ENCODE measurements at places on chromosomes 5 and 9.

DNA sequence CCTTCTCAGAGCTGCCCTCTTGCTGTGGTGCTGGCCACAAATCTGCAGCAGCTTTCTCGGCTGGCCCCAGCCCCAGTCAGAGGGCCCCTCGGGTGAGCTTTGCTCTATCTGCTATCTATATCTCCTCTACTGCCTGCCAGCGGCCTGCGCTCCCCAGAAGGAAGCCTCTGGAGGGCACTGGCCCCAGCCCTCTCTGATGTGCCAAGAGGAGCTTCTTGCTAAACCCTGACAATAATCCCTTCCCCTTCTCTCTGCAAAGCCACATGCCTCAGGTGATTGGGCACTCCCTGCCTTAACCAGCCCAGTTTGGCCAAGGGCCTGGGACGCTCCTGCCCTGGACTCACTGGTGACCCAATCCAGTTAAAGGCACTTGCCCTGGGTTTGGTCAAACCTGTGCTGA is 42.7 kb downstream of the CAMK2A start:
- no peak for DNase-seq

DNA sequence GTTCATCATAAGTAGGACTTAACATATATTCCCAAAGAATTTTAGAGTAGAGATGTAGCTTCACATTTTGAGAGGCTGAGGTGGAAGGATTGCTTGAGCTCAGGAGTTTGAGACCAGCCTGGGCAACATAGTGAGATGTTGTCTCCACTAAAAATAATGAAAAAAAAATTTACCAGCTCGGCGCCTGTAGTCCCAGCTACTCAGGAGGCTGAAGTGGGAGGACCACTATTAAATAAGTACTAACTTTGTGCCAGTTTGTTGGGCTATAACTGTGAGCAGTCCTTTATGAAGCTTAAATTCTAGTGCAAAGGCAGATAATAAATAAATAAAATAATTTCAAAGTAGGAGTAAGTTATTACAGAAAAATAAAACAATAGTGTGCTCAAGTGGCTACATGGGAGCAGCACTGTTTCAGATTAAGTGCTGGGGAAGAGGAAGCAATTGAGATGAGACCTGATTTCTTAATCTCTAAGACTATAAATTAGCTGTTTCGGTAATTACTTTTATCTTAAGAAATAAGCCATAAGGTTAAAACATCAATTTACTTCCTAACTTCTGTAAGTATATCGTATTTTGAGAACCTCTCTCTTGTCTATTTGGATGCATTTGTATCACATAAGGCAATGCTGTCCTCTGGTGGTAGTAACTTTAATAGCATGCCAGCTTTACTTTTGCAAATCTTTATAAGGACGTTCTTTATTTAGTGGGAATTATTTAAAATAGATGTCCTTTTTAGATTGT is 98.9 kb downstream of the CSNK1G3 start:
- no peak for DNase-seq

- DNase-seq: no peak
These were observed 44.1 kb downstream of the CCL28 start for GRCh38 chr5:43367909-43368669.

GRCh38 chr9:3903906-3904305 is 378.1 kb upstream of the RFX3 start:
- no peak for DNase-seq

GRCh38 chr5:142191776-142192175 is 83.2 kb downstream of the NDFIP1 start:
- no peak for DNase-seq

GRCh38 chr5:36861871-36862270 is 14.7 kb upstream of the NIPBL start:
- DNase-seq: no peak

DNA sequence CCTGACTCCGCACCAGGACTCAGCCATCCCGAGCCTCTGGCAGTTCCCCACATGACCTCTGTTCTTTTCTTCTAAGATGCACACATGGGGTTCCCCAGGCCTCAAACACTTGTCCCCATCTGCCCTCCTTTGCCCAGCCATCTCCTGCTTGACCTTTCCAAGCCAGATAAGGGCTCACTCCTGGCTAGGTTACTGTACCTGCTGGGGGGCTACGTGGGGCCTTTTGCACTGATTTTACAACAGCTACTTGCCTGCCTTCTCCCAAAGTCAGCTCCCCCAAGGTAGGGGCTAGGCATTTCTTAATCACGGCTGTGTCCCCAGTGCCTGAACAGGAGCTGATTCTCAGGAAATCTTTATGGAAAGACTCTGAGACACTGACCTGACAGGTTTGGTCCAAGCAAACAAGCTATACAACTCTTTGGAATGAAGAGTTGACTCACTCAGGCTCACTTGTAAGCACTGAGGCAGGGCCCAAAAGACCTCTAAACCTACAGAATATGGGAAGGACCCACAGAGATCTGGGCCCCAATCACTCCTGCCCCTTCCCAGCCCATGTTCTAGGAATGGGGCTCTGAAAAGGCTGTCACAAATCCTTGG is 2.5 kb downstream of the MACROH2A1 start:
- no peak for DNase-seq

GRCh38 chr9:98383758-98384157 is 128.3 kb upstream of the TBC1D2 start:
- DNase-seq: no peak

- DNase-seq: no peak
These were observed 89.0 kb downstream of the NSG2 start for GRCh38 chr5:174134545-174134944.

GRCh38 chr9:12368569-12368968 is 324.6 kb upstream of the TYRP1 start:
- no peak for DNase-seq

DNA sequence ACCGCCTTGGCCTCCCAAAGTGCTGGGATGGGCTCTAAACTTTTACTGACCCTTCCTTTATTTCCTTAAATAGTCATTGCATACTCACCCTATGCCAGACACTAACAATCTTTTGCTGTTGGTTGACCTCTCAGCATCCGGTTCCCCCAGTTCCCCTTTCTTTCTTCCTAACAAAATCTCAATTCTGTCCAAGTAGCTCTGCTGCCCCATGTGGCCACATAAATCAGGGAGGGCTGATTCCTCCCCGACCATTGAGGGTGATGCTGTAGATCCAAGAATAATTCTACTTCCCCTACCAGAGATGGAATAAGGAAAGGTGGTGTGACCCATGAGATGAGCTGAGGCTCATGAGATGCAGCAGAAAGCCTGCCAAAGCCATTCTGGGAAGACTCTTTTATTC is 315.3 kb upstream of the MSX2 start:
- DNase-seq: no peak

- no peak for DNase-seq
These were observed 364.9 kb downstream of the ARRDC3 start for GRCh38 chr5:91018200-91018599.

GRCh38 chr9:121633119-121633714 is 18.2 kb upstream of the DAB2IP start:
- no peak for DNase-seq

- DNase-seq: no peak
These were observed 23.2 kb upstream of the JADE2 start for GRCh38 chr5:134502259-134502658.

GRCh38 chr5:88509403-88509802 is 240.8 kb upstream of the TMEM161B start:
- no peak for DNase-seq

DNA sequence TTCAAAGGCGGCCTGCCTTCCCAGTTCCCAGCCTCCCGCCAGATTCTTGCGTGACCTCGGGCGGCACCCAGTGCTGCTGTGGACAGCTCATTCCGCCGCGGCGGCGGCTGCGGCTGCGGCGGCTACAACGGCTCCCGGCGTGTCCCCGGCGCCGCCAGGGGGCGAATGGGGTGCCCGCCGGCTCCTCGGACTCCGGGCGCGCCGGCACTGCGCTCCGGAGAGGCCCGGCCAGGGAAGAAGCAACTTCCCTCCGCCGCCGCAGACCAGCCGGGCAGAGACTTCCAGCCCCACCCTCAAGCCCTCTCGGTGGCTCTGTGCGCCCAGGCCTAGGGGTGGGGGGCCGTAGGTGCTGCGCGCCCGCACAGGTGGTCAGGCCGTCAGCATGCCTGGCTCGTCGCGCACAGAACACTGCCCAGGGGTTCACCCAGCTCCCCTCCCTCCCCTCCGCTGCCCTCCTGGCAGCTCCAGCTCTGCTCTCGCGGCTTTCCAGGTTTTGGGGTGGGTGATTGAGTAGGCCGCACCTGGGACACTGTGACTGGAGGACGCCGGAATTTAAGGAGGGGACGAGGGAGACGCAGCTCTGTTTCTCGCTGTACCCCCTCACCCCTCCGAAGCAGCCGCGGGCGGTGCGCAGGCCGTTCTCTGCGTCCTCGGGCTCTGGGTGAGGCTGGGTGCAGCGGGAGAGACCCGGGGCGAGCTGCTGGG is 20.2 kb downstream of the IGIP start:
- DNase-seq: peak; percentile 10

- DNase-seq: no peak
These were observed at the start of gene GNAQ for GRCh38 chr9:78031444-78031892. Gene GNAQ, minus strand, starts transcription at chr9:78031811. Its CDS starts 576 bp downstream, at chr9:78031235.

GRCh38 chr9:80086822-80087345 is 515.1 kb downstream of the TLE4 start:
- no peak for DNase-seq

- DNase-seq: no peak
These were observed 55.0 kb downstream of the GARNL3 start for GRCh38 chr9:127319366-127320114.

- DNase-seq: no peak
These were observed 84.0 kb downstream of the RXRA start for GRCh38 chr9:134410071-134410834.

DNA sequence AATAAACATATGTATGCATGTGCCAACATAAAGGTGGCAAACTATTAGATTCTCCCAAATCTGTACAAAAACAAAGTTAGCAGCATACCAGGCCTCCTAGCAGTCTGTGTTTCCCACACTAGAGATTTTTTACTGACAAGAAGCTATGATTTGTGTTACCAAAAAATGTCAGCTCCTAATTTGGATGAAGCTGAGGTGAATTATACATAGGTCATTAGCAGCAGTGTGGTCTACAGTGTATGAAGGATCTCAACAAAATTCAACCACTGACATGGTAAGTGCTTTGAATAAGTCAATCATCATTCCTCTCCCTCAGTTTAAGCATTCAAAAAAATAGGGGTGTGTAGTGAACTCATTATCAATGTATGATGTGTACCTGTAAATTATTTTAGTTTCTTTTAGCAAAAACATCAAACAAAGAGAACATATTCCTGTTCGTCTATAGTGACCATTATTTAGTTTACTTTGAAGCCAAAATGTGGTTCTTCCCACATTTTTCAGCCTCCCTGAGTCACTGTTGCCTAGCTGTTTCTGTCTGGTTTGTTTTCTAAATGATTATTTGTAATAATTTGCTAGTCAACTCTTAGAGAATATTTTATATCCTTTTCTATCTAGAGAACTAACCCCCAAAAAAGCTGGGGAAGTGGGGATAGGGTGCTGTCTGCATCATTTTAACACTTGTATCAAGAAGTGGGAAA is 52.1 kb upstream of the RGMB start:
- DNase-seq: no peak

DNA sequence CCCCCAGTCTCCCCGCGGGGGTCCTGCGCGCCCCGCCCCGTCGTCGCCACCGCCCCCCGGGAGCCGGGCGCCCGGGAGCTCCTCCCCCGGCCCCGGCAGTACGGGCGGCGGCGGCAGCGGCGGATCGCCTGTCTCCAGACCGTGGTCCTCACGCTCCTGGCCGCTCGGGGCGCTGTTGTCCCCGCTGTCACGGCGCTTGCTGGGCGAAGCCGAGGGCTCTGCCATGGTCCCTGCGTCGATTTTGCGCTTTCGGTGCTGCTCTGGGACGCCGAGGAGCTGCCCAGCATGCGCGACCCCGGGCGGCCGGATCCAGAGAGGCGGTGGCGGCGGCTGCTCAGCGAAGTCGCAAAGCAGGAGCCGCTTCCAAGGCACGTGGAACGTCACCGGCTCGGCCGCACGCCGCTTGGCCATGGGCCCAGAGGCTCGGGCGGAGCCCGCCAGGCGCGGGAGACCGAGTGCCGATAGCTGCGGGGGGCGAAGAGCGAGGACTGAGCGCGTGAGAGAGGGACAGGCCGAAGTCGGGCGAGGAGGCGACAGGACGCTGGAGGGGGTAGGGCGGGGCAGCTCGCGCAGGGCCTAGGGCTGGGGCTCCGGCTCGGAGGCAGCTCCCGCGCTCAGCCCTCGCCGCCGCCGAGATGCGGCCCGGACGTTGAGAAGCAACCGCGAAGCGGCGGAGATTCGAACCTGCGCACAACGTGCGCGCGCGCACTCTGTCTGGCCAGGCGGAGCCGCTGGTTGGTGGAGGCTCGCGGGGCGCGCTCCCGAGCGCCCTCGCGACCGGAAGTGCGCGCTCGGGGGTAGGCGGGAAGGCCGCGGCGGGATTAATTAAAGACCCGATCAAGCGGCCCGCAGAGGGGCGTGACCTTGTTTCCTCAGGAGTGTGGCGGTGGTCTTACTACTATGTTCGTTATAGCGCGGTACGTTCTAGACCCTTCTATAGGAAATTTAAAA is at the start of gene C9orf40:
Gene C9orf40, minus strand, starts transcription at position 712 of the 951 bp plus-strand sequence. Its CDS starts 301 bp downstream, at position 411.
- peak; percentile 74 for DNase-seq

- no peak for DNase-seq
These were observed 146.9 kb upstream of the FBN2 start for GRCh38 chr5:128684961-128685360.

GRCh38 chr9:108184941-108185340 is 670.8 kb downstream of the ACTL7B start:
- DNase-seq: no peak

DNA sequence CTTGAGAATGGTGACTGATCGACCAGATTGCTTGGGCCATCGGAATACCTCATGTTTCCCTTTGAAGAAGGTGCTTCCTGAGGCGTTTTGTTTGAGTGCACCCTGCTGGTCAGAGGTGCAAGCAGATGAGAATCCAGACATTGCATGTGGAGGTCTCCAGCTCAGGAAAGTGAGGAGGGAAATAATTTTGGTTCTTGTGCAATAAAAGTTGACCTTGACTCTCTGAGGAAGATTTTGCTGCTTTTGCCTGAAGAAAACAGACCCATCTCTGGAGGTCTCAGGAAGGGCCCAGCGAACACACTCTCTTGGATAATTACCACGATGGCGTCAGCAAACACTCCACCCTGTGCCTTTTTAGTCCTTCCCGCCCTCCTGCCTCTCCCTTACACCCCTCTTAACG is 69.7 kb downstream of the GRAMD2B start:
- no peak for DNase-seq

GRCh38 chr9:97908705-97909104 is 13.6 kb downstream of the TRMO start:
- DNase-seq: no peak

DNA sequence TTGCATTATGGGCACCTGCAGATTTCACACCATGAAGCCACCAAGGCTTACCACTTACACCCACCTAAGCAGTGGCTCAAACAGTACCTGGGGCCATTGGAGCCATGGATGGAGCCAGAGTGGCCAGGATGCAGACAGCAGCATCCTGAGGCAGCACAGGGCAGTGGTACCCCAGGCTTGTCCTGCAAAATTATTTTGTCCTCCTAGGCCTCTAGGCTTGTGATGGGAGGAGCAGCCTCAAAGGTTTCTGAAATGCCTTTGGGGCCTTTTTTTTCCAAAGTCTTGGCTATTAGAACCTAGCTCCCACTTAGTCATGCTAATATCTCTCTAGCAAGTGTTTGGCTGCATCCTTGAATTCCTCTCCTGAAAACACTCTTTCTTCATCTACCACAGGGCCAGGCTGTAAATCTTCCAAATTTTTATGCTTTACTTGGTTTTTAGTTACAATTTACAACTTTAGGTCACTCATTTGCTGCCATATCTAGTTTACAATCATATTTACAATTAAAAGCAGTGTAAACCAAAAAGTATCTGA is 15.7 kb downstream of the TMC1 start:
- DNase-seq: no peak

- no peak for DNase-seq
These were observed 20.6 kb upstream of the PRDM6 start for GRCh38 chr5:123068368-123068938.

Data from NCI-H1930 (cell line).